ENCODE measurements at places on chromosomes 4 and X.

DNA sequence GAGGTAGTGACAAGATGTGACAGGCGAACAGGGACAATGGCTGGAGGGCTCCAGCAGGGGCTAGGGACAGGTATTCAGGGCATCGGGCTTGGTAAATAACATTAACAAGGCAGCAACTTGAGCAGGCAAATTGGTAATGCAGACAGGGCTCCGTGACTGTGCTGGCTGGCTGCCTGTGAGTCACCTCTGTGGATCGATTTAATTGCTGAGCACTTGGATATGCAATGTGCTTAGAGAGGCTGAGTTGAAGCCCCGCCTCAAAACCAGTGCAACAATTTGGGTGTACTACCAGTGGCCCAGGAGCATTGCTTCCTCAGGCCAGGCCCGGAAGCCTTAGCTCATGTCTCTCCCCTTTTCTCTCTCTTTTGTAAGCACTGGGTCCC, 19.5 kb downstream of the CNGA2 start:
- no peak for DNase-seq

DNA sequence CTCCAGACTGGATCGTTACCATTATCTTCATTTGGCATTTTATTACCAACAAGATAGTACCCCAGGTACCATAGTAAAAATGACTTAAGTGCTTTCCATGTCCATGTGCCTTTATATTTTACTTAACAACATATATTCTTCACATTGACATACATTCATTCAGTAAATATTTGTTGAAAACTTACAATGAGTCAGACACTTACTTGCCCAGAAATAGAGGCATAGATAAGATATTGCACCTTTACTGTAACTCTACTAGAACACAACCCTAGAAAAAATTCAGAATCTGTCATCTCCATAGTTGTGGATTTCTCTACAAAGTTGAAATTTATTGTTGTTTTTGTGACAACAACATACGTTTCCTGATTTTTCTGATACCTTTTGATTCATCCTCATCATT, 640.6 kb downstream of the RPA4 start:
- DNase-seq, result no peak

DNA sequence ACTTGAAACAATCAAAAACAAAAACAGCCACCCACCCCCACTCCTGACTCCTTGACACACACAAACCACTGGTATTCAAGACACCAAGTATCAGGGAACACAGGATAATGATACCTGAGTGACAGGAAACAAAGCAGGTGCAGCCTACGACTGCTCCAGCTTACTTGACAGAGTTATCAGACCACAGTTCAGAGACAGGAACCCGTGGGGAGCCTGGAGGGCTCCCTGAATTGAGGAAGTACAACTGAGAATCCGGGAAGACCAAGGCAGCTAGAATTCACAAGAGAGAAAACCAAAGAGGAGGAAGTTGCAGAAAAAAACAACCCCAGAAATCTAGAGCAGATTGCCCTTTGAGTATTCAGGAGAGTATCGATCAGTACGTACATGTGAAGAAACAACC, 20.5 kb downstream of the COMMD8 start:
- no peak for DNase-seq

DNA sequence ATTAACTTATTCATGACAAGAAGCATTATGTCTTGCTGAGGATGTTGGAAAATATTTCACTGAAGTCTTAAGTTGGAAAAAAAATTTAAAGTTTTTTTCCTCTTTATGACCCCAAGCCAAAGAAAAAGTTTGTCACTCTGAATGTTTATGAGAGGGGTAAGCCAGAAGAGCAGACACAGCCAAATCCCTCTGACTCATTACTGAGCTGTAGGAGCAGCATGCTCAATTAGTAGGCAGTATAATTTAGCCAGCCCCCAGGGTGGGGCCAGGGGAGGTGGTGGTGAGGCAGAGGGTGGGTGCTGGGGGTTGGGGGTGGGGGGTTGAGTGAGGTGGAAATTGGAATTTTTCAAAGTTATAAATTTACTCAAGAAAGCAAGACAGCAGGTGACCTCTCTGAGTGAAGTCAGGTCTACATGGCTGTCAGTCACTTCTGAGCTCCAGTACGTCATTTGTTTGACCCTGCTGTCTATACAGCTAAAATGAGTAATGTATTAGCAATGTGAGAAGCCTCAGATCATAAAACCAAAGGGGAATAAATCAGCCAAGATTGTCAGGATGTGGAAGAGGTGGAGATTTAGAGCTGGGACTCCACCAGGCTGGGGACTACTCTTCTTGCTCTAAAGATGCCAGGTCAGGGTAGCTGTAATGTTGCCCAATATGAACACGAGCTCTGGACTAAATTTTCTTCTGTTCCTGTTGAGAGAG, 98.8 kb upstream of the NDP start:
- DNase-seq, result no peak

- DNase-seq, result no peak
Measured at GRCh38 chr4:97978791-97979488, 164.3 kb downstream of the STPG2 start.

All from stimulated activated CD4-positive, alpha-beta T cell treated with anti-CD3 and anti-CD28 coated beads, Interleukin-4, amount 100 ng/mL, for 4 hours (primary cell).